ENCODE measurements at places on chromosomes 3 and 15.

DNA sequence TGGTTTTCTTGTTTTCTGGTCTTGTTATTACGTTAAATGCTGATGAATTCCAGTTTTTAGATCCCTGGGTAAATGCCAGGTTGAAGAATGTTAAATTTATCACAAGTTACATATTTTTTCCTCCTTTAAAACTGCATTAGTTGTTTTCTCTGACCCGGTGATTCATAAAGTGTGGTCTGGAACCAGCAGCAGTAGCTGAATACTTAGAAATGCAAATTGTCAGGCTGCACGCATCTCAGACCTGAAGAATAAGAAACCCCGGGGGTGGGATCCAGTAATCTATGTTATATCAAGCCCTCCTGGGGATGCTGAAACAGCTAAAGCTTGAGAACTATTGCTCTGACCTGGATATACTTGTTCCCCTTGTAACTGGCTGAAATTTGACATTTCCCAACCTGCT is 69.1 kb downstream of the PEX5L start:
- DNase-seq: no peak

DNA sequence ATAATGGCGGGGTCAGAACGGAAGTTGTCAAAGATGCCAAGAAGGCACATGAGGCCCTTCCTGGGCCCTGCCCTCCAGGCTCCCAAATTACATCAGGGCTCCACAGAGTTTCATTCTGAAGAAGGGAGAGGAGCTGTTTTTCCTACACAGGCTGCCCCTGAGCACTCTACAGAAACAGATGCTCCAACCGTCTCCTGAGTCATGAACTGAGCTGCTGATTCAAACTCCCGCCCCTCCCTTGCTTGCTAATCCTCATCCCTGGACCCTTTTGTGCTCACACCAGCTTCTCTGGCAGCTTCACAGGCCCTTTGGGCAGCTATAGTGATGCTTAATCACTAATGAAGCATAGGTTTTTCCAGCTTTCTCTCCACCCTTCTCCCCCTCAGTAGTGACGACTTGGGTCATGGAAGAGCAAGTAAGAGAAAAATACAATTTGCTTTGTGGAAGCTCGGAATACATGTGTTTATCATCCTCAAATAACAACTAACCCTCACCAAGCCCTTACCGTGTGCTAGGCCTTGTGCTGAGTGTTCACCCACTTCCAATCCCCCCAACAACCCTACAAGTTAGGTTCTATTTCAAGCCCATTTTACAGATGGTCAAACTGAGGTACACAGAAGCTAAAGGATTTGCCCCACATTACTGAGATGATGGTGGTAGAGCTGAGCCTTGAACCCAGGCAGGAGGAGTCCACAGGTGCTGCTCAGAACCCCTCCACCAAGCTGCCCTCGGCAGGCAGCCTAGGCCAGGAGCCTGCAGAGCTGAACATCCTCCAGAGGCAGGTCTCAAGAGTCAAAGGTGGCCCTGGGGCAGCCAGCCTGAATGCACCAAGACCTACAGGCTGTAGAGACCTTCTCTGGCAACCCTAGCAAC is 21.9 kb downstream of the MEGF11 start:
- DNase-seq: no peak

DNA sequence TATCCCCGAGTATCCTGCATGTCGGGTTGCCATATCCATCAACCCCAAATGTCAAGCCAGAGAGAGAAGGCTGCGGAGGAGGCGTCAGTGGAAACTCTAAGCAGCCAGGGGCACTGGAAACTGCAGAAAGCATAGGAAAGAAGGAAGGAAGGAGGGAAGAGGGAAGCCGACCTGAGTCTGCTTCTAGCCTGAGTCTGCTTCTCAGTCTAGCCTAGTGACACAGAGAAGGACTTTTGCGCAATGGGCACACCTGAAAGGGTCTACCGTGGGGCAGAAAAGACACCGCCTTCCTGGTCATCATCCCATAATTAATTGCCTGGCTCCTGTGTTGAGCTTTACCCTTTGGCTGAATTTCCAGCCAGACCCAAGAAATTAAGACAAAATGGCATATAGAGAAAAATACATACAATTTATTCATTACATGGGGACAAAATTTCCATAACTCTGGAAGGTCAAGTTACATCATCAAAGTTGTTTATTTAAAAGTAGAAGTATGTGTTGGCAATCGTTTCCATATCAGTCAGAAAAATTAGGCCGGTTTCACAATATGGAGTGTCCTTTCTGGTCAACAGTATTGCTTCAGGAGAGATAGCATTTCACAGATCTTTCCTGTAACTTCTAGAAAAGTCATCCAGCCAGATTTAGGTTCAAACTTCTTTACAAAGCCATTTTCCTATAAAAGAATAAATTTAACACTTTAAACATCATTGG is 10.3 kb downstream of the BCL2A1 start:
- no peak for DNase-seq

DNA sequence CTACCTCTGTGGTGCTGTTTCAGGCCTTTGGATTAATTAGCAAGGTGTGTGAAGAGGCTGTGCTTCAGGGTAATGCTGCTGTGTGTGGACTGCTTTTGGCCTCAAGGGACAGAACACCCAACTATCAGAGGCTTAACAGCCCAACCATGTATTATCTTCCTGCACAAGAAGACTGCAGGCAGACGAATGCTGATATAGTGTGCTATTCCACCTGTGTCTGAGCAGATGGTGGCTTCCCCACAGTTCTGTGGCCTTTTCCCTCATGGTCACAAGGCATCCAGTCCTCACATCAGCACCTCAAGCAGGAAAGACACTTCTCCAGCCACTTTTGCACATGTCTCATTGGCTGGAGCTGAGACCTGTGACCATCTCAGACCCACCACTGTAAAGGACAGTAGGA is 76.6 kb downstream of the CHCHD6 start:
- DNase-seq: no peak

DNA sequence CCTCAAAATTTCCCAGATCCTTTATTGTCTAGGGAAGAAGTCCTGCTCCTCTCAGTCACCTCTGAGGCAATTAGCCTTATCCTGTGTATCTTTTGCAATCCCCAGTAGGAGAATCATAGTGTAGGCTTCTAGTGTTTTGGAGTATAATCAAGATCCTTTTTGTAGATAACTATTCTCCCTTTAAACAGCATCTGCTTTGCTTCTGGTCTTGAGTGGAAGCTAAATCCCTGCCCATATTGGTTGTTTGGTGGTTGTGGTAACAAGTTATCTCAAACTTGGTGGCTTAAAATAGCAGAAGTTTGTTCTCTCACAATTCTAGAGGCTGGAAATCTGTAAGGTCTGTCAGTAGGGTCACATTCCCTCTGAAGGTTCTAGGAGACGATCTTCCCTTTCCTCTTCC is 217.5 kb upstream of the RASGRP1 start:
- no peak for DNase-seq

- DNase-seq: no peak
Measured at GRCh38 chr3:9915254-9916141, 1.4 kb upstream of the IL17RC start.

Data from DMS153 (cell line).